Neural progenitor cell (in vitro differentiated cells): ENCODE measurements at places on chromosomes 3 and 15. TPM values are rescaled to one million over a fixed set of nuclear protein-coding genes. Genes with fewer than 3 reads are reported as not detected.
A peak's percentile ranks its signal among the peaks of the same experiment; 100 is the strongest.

DNA sequence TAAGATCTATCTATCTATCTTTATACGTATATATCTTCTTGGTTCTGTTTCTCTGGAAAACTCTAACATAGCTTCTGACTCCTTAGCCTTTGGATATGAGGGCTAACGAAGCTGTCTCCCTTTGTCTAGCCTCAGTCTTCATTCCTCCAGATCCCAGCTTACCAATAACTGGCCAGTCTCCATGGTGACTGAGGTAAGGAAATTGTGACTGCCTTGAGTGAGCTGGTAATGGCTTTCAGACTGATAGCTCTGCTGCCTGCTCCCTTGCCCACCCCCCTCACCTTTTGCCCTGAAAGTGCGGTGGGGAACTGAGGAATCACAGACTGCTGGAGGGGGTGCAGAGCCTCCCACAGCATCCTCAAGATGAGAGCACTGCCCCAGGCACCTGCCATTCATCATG, 65.8 kb upstream of the ABHD17C start:
- DNase-seq, result no peak

DNA sequence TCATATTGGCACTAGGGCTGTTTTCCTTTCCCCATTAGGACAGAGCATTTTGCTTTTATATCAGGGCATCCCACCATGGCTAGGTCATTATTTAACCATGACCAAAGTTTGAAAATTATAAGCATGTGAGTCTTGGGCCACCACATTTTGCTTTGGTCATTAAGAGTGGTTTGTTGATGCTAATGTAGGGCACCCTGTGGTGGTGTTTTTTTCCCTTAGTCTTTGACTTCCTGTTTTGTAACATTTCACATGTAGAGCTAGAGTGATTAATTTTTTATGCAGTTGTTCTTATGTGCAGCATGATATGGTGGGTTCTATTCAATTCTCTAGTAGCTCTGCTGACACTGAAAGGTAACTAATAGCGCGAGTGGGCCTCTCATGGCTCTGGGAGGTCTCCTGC, 249.6 kb upstream of the ROBO1 start:
- DNase-seq, result no peak

- DNase-seq, result peak; percentile 64
Measured at GRCh38 chr3:52231502-52232278, 6.2 kb upstream of the TLR9 start.

- DNase-seq, result no peak
Measured at GRCh38 chr3:150330872-150331271, 77.2 kb upstream of the TSC22D2 start.

DNA sequence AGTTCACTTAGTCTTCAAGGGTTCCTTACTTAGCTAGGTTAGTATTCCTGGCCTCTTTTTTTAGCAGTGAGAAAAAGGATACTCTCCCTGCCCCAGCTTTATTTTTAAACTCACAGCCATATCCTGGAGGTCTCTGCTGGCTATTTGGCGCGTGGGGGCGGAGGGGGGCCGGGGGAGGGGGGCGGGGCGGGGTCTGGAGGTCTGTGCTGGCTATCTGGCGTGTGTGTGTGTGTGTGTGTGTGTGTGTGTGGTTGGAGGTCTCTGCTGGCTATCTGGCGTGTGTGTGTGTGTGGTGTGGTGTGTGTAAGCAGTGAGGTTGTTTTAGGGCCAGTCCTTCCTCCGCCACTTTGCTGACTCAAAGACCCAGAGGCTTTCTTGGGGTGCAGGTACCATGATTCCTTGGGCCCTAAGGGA, 579 bp upstream of the PLAAT1 start:
- DNase-seq, result peak; percentile 41

- DNase-seq, result no peak
Measured at GRCh38 chr15:80773122-80773551, 6.0 kb upstream of the CEMIP start.

DNA sequence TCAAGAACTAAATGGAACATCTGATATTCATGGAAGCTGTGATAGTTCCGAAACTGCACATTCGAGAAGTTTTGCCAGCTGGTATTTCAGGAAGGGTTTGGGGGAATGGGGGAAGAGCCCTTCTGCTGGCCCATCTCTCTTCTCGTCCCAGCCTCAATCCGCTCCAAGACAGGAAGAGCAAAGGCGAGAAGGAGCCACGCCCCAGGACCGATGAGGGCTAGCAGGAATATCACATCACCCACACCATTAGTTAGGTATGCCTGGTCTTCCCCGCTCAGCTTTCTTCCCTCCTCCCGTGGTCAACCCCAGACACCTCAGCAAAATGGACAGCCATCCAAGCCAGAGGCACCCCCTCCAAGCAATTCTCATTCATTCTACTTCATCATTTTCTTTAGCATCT, 14.9 kb upstream of the PCSK6 start:
- no peak for DNase-seq

- no peak for DNase-seq
Measured at GRCh38 chr3:71149959-71150954, 433.3 kb downstream of the FOXP1 start.

GRCh38 chr3:123469323-123469995, 20.6 kb upstream of the ADCY5 start:
- no peak for DNase-seq

GRCh38 chr3:189322339-189322738, 150.6 kb downstream of the TPRG1 start:
- no peak for DNase-seq

DNA sequence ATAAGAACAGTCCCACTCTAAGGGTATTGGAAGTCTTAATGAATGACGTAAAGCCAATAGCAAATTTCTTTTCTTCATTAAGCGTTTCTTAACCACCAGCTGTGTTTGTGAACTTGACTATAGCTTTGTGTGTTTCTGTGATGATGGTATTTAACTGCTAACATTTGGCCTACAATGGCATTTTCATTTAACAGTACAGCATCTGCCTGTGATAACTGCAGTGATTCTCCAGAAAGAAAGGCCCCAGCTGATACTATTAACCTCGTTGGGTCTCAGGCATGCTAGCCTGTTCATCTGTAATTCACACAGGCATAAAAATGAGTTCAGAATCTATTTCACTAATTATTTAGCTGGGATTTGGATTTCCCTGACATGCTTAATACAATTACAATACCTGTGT, 121.9 kb downstream of the NECTIN3 start:
- no peak for DNase-seq

DNA sequence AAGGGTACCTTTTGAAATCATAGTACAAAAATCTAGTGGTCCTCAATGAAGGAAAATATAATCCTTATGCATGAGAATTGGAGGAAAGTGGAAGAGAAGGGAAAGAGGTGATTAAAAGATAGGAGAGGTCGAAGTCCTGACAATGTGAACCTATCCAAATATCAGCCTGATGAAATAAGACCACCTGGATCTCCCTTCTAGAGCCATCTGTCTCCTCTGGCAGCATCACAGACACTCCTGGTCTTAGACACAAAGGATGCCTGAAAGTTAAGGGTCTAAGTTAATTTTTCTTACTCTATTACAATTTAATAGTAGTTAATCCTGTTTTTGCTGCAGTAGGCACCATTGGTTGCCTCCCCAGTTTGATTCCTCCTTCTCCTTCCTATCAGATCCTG, 11.1 kb upstream of the TMED3 start:
- no peak for DNase-seq

GRCh38 chr3:73555076-73555475, 69.7 kb downstream of the PDZRN3 start:
- no peak for DNase-seq

GRCh38 chr3:127037418-127037841, 54.5 kb downstream of the PLXNA1 start:
- DNase-seq, result no peak

DNA sequence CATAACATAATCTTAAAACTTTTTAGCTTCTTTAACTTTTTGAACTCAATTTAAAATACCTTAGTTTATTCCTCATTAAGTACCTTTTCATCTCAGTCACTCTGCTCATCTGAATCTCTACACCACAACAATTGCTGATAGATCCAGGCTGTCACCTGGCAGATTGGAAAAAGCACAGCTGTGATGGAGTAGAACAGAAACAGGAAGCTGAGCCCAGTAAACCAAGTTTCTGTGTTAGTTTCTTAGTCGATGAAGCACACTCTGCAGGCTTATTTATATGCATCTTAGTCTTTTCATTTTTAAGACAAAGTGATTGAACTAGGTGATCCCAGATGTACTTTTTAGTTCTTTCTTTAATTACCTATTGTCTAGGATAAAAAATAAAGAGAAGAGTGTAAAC, 1398.0 kb upstream of the ALCAM start:
- no peak for DNase-seq

GRCh38 chr3:52912885-52913731, 15.8 kb upstream of the STIMATE start:
- DNase-seq, result no peak

- no peak for DNase-seq
Measured at GRCh38 chr3:132504375-132504933, 87.2 kb downstream of the DNAJC13 start.

GRCh38 chr3:172388412-172389078, 59.7 kb downstream of the GHSR start:
- DNase-seq, result no peak

GRCh38 chr3:14900881-14901873, 46.2 kb upstream of the NR2C2 start:
- DNase-seq, result no peak

DNA sequence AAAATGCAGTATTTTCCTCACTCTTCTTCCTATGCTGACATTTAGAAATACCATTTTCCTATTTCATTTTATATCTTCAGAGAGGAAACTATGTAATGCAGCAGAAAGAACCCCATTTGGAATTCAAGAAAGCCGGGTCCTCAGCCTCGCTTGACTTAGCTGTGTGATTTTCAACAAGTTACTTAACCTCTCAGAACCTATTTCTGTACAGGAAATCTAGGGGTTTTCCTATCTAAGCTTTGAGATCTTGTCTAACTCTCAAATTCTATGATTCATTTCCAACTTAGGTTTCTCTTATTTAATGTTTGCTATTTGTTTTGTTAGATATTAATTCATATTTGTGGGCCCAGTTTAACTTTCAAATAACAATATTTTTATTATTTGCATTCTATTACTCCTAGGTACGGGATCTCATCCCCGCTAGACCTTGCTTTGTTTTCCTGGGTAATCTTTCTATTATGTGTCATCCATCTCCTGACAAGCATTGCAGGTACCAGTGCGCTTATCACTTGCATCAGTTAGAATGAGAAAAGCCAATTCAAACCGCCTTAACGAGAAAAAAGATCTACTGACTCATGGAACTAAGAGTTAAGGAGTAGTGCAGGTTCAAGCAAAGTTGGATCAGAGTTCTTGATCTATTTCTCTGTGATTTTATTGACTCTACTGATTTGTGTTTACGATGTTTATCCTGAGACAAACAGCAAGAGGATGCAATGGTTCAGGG, 70.6 kb upstream of the BHLHE40 start:
- DNase-seq, result no peak

DNA sequence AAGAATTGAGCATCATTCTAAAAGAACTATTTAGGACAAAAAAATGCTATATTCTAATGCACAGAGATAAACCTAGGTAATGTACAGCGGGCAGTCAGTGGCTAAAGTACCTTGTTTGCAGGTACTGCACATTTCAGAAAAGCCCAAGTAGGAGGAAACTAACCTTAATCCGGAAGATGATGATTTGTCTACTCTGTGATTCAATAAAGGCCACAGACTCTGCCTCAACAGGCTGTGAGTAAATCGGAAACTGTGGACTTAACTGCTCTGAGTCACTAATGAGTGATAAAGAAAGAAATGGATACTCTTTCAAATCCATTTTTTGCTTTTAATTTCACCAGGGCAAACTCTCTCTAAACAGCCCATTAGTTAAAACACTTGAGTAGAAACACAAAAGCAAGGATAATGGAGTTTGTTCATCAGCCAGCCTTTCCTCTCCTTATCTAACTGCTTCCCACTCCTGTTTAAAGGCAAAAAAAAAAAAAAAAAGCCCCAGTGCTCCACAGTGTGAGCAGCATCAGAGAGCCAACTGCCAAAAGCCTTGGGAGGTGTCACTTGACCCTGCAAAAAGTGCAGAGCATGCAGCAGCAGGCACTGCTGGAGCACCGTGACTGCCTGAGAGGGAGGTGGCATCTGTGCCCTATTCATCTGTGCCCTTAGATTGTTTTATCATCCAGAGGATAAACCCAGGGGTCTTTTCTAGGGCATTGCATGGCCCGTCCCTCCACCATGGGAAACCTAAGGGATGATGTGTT, 187.7 kb downstream of the SATB1 start:
- DNase-seq, result no peak

GRCh38 chr3:160695915-160696327, 19.0 kb downstream of the ARL14 start:
- DNase-seq, result no peak

GRCh38 chr15:31871166-31871886, 159.0 kb upstream of the CHRNA7 start:
- no peak for DNase-seq

DNA sequence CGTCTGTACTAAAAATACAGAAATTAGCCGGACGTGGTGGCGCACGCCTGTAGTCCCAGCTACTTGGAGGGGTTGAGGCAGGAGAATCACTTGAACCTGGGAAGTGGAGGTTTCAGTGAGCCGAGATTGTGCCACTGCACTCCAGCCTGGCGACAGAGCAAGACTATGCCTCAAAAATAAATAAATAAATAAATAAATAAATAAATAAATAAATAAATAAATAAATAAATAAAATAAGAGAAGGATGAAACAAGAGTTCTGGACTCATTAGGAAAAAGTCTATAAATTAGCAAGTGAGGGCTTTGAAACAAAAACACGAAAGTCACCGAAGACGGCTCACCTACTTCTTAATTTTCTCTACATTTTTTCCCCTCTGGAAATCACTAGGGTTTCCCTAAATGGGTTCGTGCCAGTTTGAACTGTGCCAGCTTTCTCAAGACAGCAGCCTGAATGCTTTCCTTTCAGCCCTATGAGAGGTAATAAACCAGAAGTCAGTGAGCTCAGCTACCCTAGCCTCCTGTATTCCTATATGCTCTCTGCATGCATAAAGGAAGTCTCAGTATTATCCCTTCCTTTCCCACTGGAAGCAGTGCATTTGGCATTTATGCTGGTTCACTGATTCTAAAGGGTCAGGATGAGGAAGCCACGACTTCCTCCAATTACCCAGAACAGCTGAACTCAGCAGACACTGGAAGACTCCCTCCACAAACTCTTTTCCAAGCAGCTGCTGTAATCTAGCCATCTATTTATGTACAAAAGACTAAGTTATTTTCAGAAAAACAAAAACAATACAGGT, 266.9 kb downstream of the ZBBX start:
- peak; percentile 32 for DNase-seq

GREM1 gene
- 2.9 and 4.4 TPM in 2 replicates for total RNA-seq

PSTPIP1 gene
- 0.19 and 0.77 TPM in 2 replicates for total RNA-seq

GOLGA8R gene
- total RNA-seq, result not detected in 2 replicates

EPHB1 gene
- 8.8 and 9.1 TPM in 2 replicates for total RNA-seq

MEGF11 gene
- total RNA-seq, result 0.06 and 1.5 TPM in 2 replicates

TMC3 gene
- 0.09 and 0.13 TPM in 2 replicates for total RNA-seq

LACTB gene
- total RNA-seq, result 3.6 and 4.4 TPM in 2 replicates

PLCB2 gene
- total RNA-seq, result 0.56 and 2.1 TPM in 2 replicates

LYSMD4 gene
- 11.7 and 16.3 TPM in 2 replicates for total RNA-seq

XCR1 gene
- total RNA-seq, result not detected in 2 replicates

VPS33B gene
- 13.0 and 13.9 TPM in 2 replicates for total RNA-seq

TOPBP1 gene
- 56.0 and 67.7 TPM in 2 replicates for total RNA-seq

ROPN1 gene
- not detected in 2 replicates for total RNA-seq

CA12 gene
- 0.45 and 0.81 TPM in 2 replicates for total RNA-seq

RNF7 gene
- total RNA-seq, result 105 and 114 TPM in 2 replicates

CDHR4 gene
- 0.12 TPM in 1 of 2 replicates, not detected in the other for total RNA-seq

SLC28A2 gene
- not detected in 2 replicates for total RNA-seq

IQCF5 gene
- total RNA-seq, result not detected in 2 replicates
